ENCODE measurements at places on chromosomes 13 and 19.

GRCh38 chr19:40055049-40055448, 982 bp downstream of the ZNF780B start:
- DNase-seq: no peak

- DNase-seq: no peak
These were observed 918 bp upstream of the FUZ start for GRCh38 chr19:49814010-49814409.

DNA sequence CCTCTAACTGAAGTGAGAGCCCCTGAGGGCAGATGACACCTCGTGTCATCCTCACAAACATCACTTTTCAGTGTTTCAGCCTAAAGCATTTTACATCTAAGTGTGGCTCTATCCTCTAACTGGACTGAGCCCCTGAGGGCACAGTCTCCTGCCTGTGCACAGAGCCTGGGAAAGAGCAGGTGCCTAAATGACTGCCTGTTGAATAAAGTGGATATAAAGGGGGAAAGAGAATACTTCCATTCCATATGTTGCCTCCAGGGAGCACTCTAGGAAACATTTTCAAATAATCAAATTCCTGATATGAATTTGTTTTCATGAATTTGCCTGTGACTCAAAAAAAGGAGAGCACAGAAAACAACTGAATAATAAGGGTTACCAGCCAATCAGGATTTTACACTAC, 32.2 kb downstream of the CNMD start:
- peak; percentile 33 for DNase-seq

GRCh38 chr19:14516048-14516534, 2.1 kb downstream of the DNAJB1 start:
- no peak for DNase-seq

DNA sequence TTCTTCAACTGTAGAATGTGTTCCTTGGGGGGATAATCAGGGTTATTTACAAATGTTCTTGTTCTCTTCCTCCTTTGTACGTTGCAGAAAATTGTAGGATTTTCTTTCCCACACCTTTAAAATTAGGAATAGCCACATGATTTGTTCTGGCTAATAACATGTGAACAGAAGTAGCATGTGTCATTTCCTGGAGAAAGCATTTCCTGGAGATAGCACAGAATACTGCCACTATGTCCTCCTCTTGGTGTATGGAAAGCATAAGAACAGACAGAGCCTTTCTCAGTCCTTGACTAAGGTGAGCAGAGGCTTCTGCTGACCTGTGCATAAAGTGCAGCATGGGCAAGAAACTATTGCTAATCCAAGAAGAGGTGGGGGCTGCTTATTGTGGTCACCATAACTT, 101.8 kb downstream of the FAM216B start:
- no peak for DNase-seq

GRCh38 chr13:100790405-100790804, 115.8 kb upstream of the TMTC4 start:
- no peak for DNase-seq

GRCh38 chr13:107866941-107867623, 348.3 kb downstream of the LIG4 start:
- DNase-seq: no peak

- no peak for DNase-seq
These were observed 94.1 kb upstream of the UFM1 start for GRCh38 chr13:38255600-38255999.

DNA sequence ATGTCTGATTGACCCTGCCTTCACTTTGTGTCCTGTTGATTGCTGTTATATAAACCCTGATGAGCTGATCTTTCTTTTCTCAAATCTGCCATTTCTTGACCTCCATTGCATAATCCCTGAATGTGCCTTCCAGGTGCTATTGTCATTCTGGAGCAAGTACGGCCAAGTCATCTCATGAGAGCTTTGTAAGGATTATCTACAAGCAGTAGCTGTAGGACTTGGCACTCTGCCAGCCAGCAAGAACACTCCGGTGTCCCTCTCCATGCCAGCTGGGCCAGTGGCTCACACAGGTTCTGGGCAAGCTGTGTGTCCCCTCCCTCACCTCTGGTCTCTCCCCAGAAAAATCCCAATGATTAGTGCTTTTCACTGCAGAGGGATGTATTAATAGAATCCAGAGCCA, 348.1 kb downstream of the FOXO1 start:
- DNase-seq: peak; percentile 15

GRCh38 chr19:14416817-14417231, 2.3 kb downstream of the DDX39A start:
- DNase-seq: peak; percentile 62

GRCh38 chr13:105602956-105603670, 932.3 kb downstream of the EFNB2 start:
- no peak for DNase-seq

GRCh38 chr13:32917504-32917903, 98.7 kb upstream of the KL start:
- no peak for DNase-seq

DNA sequence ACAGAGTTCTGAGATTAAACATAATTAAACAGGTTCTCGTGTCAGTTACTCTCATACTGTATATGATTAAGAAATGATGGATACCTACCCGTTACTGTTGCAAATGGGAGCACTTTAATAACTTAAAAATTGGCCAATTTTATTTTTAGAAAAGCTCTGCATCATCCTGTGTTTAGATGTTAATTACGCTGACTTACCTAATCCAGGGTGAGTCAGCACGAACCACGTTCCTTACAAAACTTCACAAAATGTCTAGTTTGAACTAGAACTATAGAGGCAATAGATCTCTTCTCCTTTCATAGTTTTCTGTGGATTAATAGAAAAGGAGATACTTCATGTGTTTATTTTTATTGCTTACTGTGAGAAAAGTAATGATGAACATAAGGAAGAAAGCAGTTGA, 363.9 kb downstream of the MYO16 start:
- peak; percentile 37 for DNase-seq

- DNase-seq: no peak
These were observed 20.3 kb downstream of the ATP12A start for GRCh38 chr13:24700539-24700938.

DNA sequence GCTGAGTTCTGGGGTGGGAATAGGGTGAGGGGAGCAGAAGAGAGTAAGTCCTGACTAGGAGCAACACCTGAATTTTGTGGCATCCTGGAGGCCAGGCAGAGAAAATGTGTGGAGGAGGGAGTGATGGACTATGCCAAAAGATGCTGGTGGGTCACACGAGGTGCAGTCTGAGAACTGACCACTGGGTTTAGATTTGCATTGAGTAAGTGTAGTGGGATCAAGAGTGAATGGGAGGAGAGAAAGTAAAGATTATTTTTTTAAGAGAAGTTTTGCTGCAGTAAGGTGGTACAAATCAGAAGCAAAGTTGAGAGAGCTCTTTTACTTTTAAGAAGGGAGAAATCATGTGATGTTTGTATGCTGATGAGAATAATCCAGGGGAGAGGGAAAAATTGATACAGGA, 405.1 kb downstream of the DLEU7 start:
- DNase-seq: no peak

DNA sequence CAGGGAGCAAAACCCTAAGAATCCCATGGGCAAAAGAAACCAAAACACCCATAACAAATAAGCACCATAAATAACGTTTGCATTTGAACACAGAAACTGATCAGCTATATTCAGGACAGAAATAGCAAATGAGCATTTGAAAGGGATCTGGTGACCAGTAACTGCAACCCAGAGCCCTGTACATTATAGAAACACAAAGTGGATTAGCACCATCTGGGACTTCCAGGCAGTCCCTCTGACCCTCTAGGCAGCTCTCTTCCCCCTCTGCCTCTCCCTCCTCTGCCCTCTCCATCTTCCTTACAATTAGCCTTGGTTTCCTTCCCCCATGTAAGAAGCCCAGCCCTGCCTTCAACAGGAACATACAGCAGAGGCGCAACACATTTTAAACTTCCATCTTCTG, 215.0 kb downstream of the DCLK1 start:
- DNase-seq: no peak

DNA sequence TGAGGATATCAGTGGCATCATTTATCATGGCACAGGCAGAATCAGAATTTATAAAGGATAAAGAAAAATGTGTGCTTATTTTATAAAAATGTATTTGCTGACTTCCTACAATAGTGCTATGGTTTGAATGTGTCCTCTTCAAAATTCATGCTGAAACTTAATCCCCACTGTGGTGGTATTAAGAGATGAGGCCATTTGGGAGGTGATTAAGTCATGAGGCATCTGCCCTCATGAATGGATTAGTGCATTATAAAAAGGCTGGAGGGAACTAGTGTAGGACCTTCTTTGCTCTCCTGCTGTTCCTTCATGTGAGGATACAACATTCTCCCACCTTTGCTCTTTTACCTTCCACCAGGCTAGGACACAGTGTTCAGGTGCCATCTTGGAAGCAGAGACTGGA, 212.8 kb downstream of the RFC3 start:
- peak; percentile 51 for DNase-seq

- DNase-seq: no peak
These were observed 29.9 kb upstream of the F7 start for GRCh38 chr13:113075711-113076110.

DNA sequence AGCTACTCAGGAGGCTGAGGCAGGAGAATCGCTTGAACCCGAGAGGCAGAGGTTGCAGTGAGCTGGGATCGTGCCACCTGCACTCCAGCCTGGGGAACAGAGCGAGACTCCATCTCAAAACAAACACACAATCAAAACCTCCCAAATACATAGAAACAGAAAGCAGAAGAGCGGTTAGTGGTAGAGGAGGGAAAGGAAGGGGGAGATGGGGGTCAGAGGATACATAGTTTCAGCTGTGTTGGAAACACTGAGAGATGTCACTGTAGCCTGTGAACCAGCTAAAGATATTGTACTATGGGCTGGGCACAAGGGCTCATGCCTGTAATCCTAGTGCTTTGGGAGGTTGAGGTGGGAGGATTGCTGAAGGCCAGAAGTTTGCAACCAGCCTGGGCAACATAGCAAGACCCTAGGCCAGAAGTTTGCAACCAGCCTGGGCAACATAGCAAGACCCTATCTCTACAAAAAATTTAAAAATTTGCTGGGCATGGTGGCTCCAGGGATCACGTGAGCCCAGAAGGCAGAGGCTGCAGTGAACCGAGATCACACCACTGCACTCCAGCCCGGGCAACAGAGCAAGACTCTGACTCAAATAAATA, 49.9 kb downstream of the GNG7 start:
- DNase-seq: no peak

DNA sequence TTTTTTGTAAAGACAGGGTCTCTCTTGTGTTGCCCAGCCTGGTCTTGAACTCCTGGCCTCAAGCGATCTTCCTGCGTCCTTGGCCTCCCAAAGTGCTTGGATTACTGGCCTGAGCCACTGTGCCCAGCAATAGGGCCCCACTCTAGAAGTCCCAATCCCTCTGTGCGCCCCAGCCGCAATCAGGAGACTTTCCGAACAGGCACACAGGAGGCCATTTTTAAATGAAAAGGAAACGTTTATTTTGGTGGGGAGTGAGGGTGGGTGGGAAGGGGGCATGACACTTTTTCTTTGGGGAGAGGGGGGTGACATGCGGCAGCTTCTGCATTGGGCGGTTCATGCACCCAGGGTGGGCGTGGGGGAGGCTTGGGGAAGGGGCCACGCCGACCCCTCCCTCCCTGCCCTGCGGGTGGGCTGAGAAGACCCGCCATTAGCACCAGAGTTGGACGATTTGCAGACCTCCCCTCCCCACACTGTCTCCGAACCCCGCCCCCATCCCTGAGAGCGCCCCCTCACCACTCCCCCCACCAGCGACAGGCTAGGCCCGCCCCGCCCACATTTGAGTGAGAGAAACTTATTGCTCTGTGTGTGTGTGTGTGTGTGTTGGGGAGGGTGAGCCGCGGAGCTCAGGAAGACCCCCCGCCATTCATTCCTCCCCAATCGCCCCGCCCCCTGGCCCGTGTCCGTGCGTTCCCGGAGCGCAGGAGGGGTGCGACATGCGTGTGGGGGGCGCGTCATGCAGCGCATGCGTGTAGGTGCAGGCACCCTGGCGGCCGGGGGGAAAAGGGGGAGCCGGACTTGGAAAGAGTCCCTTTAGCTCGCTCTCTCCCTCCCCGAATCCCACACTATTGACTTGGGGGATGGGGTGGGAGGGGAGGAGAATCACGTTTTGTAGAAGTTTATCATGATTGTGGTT, 17.2 kb downstream of the KCNC3 start:
- no peak for DNase-seq

GRCh38 chr19:41255171-41255570, 9.0 kb upstream of the HNRNPUL1 start:
- no peak for DNase-seq

DNA sequence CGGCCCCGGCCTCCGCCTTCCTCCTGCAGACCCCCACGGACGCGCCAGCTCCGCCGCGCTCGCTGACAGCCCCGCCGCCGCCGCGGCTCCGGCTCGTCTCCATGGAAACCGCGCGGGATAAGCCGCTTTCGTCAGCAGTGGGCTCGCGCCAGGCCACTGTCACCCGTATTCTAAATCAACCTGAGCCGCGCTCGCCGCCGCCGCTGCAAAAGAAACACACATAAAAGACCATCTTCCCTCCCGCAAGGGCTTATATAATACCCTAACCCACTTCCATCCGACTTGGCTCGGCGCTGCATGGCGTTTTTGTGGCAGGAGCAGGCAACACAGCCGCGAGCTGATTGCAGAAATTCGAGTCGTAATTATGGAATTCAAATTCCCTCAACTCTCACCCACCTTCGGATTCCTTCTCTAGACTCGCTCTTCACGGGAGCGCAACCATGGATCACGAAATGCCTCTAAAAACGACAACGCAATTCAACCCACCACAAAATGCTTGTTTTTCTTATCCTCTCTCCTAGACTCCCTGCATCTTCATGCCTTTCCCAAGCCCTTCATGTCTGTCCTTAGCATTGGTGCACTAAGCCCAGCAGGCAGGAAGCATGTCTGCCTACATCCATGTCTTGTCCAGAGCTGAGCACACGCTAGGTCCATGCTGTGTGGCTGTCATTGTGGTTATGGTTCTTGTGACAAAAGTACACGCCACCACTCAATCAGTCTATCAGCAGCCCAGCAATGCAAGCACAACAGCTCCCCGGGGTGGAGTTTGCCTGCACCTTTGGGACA, at the start of gene AMER2:
Gene AMER2 (minus strand): TSS at position 772 of the 786 bp plus-strand sequence. CDS start 669 bp downstream, at position 103.
- peak; percentile 47 for DNase-seq

- DNase-seq: no peak
These were observed 763 bp downstream of the FXYD7 start for GRCh38 chr19:35143818-35144217.
